ENCODE measurements at places on chromosomes 4 and X.

GRCh38 chr4:20684852-20685763, 15.2 kb upstream of the PACRGL start:
- no peak for DNase-seq

DNA sequence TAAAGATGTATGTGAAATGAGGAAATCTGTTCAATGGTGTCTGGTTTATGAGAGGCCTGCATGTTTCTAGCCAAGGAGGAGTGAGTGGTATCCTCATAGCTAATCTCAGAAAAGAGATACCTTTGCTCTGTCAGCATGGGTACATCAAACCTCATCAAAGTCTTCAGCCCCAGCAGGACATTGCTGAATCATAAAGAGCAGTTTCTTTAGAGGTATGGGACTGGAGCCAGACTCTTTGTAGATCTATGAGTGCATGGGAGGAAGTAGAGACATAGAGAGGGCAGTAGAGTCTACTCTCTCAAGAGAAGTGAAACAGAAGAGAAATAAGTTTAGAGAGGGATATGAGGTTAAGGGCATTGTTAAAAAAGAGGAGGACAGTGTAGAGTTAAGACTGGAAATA, 1950.9 kb downstream of the ARAP2 start:
- no peak for DNase-seq

DNA sequence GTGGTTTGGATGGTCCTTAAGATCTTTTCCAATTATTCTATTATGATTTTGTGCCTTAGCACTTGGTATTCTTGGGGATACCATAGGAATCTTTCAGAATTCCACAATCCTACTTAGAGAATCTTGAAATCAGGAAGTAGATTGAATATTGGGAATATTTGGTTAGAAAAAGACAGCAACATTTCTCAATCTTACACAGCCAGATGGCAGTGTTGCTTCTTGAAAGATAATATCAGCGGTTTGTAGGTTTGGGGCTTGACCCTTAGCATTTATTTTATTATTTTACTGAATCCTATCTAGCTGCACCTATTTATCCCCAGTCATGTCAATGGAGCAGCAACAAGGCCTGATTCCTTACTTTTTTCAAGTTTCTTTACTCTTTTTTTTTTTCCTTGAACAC, 28.6 kb downstream of the MAGEB1 start:
- DNase-seq = no peak

GRCh38 chrX:70592091-70592490, 147.5 kb downstream of the DLG3 start:
- no peak for DNase-seq

- DNase-seq = no peak
Observed at GRCh38 chr4:21469438-21470300, 478.9 kb downstream of the KCNIP4 start.

DNA sequence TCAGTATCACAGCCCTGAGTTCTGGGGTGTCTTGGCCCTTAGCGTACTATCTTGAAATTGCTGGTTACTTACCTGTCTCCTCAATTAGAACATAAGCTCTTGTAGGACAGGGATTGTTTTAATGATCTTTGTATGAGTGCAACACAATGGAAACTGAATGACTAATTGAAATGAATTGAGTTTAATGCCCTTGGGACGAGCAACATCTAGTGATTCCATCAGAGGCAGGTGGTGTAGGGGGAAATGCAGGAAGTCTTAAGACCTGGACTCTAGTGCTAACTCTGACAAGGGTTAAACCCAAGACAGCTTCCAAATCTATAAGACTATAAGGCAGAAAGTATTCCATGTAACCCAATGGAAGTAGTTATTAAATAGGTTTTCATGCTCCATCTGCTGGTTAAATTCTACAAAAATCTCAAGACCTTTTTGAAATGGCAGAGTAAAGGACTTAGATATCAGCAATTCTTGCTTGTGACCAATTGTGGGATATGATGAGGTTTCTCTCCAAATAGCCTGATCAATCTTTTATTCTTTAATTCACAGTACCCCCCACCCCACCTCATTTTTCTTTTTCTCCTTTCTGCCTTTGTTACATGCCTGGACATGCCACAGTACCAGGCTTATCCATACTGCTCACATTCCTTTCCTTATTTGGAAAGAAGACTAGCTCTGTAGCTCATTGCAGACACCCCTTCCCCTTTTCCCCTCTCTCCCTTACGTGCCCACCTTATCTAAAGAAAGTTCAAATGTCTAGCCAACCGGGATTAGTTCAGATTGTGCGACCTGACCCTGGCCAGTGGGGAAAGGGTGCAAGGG, 340.8 kb downstream of the PAPSS1 start:
- DNase-seq = no peak

DNA sequence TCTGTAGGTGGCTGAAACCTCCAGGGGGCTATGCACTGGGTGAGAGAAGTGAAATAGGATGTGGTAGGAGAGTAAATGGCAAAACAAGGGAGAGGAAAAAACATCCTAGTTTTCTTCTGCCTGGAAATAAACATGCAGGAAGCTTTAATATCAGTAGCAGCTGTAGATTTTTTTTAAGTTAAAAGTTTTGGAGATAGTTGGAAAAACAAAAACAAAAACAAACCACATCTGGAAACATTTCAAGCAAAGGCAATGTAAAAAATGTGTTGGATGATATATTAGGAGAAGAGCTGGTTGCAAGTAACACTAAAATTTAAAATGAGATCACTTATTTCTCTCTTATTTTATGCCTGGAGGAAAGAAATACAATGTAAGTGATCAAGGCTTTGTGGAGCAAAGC, 388.0 kb downstream of the SPRY1 start:
- no peak for DNase-seq

DNA sequence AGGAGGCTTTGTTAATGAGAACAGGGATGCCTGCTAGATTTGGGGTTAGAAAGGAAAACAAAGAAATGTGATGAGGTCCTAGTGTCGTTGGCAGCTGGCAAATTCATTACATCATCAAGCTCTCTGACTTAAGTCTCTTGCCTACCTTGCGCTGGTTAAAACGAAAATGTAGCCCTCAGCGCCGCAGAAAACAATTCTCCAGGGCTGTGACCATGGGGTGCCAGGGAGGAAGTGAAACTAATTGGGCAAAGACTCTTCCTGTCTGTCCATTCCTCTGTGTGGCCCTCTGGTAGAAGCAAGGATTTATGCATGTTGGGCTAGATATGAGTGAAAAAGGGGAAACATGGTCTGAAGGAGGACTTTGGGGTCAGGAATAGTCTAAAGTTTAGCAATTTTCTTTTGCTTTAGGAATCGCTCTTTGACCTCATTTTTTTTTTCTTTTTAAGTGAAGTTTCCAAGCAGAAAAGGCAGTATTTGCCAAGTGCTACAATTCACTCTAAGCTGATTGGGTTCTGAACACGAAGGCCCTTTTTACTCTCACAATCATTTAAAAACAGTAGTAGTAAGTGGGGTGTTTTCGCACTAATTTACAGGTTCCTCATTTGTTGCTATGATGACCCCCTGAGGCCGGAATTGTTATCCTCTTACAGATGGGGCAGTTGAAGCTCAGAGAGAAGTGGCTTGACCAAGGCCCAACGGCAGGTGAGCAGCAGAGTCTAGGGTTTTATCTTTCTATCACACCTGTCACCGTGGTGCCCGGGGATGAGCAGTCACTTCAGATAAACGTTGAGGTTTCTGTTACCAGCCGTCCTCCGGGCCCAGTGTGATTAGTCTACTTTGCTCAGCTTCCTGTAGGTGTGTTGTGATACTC, 27.3 kb upstream of the CHRNA9 start:
- DNase-seq = no peak

DNA sequence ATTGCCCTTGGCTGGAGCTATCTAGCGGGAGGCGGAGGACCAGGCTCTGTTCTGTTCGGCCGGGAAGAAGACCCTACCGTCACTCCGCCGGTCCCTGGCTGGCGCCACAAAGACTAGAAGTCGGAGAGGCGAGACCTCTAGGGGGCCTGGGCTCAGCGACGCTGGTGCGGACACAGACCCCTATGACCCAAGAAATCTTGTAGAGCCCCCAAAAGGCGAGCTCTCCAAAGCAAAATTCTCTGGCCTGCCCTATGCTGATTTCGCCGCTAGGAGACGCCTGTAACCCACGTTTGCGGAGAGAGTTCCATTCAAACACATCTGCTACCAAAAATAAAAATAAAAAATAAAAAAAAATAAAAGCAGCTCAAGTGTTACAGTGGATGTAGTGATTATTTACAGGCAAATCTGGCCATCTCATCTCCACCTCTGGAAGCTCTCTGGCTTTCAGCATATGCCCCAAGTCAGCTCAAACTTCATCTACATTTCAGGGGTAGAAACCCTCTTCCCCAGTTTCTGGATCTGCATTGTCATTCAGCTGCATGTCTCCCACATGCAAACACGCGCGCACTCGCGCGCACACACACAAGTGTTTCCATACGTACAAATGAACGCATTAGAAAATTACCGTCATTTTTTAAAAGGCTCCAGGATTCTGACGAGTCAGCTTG, 2.4 kb upstream of the PCDH10 start:
- DNase-seq = peak; percentile 72

All from hypothalamus (tissue), 51 donors.